ENCODE measurements at places on chromosomes 3 and 15. TPM values are rescaled to one million over a fixed set of nuclear protein-coding genes. Genes with fewer than 3 reads are reported as not detected.

The C3orf20 gene
- 0.11 TPM for polyA plus RNA-seq

The LRRK1 gene
- 5.6 TPM for polyA plus RNA-seq

The SLC28A2 gene
- polyA plus RNA-seq = 0.13 TPM

The SKIC8 gene
- 55.7 TPM for polyA plus RNA-seq

The KNG1 gene
- not detected for polyA plus RNA-seq

The CNTN6 gene
- polyA plus RNA-seq = 1.2 TPM

The AVEN gene
- polyA plus RNA-seq = 21.9 TPM

DNA sequence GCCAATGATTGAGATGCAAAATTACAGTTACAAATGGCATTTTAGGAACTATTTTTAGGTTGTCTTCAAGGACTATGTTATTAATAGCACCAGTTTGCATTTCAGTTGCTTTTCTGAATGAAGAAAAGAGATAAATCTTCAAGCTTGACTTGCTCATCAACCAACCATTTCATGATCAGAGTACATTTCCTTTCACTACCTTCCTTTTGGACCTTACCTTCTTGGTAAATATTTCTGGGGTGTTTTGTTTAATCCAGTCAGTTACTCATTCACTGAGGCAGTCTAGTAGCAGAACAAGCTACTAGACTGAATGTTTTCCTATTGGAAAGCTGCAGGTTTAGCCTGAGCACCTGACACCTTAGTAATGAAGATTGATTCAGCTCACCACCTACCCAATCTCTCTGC is 8.2 kb downstream of the SLC27A2 start:
- no peak for DNase-seq

DNA sequence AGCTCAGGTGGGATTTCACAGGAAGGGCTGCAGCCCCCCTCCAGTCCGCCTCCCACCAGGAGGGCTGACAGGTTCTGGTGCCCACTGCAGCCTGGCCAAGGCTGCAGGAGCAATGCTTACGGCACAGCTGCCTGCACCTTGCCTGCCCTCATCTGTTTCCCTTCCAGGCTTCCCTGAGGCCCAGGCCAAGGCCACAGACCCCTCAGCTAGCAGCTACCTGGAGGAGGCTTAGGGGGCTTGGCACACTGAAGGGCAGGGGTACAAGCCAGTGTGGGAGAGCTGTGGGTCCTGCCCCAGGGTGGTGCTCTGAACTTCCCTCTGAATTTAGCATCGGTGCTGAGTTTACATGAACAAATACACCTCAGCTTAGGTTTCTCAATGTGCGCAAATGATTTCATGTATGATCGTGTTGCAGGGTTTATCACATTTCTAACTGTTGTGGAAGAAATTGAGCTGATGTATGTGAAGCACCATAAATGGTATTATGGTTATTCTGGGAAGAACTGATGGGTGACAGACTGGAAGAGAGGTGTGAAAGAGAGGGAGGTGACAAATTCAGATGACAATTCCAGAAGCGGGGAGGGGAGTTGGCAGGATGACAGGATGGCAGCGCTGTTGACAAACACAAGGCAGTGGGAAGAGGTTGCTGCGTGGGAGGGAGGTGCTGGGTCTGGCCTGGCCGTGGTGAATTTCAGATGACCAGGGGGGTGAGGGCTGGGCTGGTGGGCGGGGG is 6.1 kb downstream of the RHCG start:
- no peak for DNase-seq

DNA sequence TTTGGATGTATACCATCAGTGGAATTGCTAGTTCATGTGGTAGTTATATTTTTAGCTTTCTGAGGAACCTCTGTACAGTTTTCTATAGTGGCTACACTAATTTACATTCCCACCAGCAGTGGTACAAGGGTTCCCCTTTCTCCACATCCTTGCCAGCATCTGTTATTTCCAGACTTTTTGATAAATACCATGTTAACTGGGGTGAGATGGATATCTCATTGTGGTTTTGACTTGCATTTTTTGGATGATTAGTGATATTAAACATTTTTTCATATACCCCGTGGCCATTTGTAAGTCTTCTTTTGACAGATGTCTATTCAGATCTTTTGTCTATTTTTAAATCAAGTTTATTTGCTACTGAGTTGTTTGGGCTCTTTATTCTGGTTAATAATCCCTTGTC is 455.6 kb upstream of the RARB start:
- no peak for DNase-seq

GRCh38 chr3:64815195-64815631 is 127.4 kb upstream of the ADAMTS9 start:
- DNase-seq = peak; percentile 91

DNA sequence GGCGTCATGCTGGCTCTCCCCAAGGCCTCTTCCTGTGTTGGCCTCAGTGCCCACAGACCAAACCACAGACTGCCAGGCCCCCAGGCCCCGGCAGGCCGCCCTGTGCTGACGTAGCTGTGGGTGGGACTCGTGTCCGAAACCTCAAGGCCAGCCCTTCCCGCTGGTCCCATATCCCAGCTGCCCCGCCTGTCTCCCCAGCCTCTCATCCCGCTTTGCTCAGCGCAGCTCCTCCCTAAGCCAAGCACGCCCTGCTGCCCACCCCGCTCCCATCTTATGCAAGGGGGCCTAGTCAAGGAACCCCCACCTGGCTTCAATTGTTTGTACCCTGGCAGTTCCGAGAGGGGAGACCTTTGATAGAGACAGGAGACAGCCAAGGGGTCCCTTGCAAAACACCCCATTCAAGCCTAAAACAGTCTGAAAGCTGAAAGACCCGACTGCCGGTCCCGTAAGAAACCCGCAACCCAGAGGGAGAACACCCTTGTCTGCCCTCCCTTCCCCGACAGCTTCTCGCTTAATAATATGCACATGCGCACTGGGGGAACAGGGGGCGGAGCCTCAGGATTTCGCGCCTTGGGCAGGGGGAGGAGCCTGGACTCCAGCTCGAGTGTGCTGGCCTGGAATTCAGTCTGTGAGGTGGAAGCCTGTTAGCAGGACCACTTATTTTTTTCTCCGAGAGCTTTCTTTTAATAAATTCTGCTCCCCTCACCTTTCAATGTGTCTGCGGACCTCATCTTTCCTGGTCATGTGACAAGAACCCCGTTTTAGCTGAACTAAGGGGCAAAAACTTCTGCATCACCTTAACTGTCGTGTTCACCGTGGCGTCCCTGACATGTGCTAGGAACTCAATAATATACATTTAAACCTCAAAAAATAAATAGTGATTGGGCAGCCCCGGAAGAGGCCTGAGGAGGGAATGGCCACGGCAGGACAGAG is 17.2 kb downstream of the TNFAIP8L3 start:
- no peak for DNase-seq

- no peak for DNase-seq
Observed at GRCh38 chr3:46027021-46027705, at the start of gene XCR1. Gene XCR1 (minus strand): TSS chr3:46027483. CDS start chr3:46021947, 5,536 bp downstream.

- DNase-seq = no peak
Observed at GRCh38 chr3:141065258-141065657, 14.1 kb downstream of the SPSB4 start.

- no peak for DNase-seq
Observed at GRCh38 chr3:45610119-45610518, 15.6 kb downstream of the LIMD1 start.

DNA sequence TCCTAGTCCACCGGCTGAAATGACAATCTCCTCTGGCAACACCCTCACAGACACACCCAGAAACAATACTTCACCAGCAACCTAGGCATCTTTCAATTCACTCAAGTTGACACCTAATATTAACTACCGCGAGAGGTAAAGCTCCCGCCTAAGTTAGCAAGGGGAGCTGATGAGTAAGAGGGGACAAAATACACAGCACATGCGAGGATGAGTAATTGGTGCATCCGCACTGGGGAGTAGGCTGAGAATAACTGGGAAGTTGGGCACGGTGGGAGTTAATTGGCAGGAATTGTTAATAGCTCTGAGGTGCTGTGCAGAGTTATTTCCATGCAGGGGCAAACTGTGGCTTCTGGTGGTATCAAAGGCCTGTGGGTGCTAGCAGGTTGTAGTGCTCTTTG is 14.5 kb upstream of the PLD1 start:
- no peak for DNase-seq

DNA sequence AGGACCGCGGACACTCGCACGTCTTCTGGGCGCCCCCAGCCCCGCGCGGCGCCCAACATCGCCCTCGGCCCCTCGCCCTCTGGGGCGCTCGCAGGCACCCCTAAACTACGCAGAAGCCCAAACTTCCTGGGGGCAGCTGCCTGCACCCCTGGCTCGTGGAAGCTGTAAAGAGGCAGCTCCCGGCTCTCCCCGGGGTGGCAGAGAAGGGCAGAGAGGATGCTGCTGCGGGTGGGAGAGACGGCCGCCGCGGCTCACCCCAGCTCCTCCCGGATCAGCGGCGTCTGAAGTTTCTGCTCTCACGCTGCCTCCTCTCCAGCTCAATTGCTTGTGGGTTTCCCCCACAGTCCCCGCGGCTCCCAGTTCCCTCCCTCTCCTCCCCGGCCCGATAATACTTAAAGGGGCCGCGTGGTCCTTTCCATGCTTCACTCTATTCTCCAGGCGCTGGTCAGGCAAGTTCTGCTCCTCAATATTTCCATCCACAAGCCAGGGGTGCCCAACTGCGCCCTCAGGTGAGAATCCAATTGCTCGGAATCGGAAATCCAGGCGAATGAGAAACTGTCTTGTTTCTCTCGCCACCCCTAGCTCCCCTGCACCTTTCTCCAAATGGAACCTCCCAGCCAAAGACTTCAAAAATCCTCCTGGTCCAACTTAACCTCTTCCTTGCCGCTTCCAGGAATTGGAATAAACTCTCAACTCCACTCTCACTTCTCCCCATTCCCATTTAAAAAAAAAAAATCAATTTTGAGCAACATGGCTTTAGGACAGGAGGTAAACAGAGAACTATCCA is 748.5 kb downstream of the ROBO1 start:
- DNase-seq = peak; percentile 76

DNA sequence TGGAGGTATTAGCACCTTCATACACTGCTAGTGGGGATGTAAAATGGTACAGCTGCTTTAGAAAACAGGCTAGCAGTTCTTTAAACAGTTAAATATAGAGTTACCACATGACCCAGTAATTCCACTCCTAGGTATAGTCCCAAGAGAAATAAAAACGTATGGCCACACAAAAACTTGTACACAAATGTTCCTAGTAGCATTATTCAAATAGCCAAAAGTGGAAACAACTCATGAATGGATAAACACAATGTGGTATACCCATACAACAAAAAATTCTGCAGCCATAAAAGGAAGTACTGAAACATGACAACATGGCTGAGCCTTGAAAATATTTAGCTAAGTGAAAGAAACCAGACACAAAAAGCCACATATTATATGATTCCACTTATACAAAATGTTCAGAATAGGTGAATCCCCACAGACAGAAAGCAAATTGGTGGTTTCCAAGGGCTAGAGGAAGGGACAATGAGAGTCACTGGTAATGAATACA is 40.8 kb upstream of the KLF13 start:
- no peak for DNase-seq

DNA sequence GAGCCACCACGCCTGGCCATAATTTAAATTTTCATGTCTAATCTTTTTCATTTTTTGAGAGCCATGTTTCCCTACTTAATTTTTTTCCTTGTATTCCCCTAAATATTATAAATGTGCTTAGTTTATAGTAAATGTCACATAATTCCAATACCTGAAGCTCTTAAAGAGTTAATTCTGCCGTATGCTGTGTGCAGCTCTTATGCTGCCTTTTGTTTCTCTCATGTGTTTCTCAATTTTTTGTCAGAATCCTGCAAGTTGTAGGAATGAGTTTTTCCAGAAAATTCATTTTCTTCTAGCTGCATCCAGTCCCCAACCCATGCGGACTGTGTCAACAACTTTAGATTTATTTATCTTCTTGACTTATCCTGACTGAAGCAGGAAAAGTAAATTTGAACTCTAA is 90.9 kb upstream of the ROBO2 start:
- no peak for DNase-seq

- no peak for DNase-seq
Observed at GRCh38 chr3:50464569-50464968, 38.9 kb downstream of the CACNA2D2 start.

DNA sequence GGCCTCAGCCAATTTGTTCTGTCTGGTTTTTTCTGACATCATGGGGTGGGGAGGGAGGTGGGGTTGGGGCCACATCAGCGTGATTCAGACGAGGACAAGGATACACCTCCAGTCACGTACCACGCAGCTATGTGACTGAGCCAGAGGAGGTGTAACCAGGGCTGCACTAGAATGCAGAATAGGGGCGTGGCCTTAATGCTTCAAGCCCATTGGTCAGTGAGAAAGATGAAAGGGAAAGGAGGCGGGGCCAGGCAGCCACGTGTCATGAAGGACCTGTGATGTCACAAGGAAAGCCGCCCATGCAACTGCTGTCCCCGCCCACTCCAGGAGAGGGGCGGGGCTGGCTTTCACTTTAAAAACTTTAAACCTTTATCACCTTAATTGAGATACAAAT is at the start of gene GOLGA6L2:
Gene GOLGA6L2, minus strand, starts transcription at position 137 of the 394 bp plus-strand sequence. Its CDS starts 62 bp downstream, at position 75.
- DNase-seq = no peak
